Glutamatergic neuron (in vitro differentiated cells): ENCODE measurements at places on chromosomes 2 and 18.

GRCh38 chr2:192286093-192286701 is 91.5 kb upstream of the TMEFF2 start:
- DNase-seq = no peak

DNA sequence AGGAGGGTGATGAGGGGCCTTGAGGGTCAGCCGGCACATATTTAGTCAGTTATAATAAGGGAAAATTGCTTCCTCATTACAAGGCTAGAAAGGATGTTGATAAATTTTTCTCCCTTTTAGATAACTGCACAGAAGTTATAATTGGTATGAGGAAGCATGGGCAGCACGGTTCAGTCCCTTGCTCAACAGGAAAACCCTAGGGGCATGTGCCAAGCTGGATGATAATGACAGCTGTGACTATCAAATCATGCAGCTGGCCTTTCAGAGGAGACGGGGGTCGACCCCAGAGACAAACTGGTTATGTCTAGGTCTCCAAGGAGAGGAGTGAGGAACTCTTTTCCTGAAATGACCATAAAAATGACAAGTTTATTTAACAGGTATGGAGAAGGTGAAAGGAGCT is 448.1 kb upstream of the VRK2 start:
- DNase-seq = no peak

- no peak for DNase-seq
Observed at GRCh38 chr18:47898055-47898454, 32.4 kb downstream of the SMAD2 start.

DNA sequence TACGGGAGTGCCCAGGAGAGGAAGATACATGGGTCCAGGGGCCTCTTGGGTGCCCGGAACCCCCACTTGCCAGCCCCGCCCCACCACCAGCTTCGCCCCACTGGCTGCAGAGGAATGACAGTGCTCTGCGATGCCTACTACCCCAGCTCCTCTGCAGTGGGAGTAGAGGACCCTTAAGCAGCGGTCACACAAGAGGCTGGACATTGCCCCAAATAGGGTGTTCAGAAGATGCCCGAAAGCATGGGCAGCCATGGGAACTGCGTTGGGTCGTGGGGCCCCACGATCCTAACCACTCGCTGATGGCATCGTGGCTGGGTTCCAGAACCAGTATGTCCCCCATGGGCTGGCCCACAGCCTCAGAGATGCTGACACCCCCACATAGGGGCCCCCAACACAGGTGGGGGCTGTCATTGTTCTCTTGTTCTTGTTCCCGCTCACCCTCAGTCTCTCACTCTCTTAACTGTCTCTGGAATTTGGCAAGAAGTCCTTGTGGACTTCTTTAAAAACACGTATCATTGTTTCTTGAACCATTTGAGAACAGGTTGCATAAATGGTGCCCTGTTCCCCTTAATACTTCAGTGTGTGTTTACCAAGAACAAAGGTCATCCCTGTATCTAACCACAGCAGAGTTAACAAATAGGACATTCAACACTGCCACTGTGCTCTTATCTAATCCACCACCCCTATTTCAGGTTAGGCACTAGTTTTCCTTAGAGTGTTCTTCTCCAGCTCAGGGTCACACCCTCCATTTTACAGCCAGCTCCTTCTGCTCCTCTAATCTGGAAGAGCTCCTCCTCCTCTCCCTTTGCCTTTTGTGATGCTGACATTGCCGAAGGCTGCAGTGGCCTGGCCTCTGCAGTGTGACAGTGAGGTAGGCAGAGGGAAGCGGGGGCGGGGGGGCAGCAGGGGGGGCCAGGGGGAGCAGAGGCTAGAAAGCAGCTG is 76.3 kb downstream of the STPG4 start:
- no peak for DNase-seq

GRCh38 chr18:12032786-12033642 is 51.7 kb downstream of the IMPA2 start:
- no peak for DNase-seq

- DNase-seq = no peak
Observed at GRCh38 chr2:48230834-48231233, 299.1 kb upstream of the STON1 start.

DNA sequence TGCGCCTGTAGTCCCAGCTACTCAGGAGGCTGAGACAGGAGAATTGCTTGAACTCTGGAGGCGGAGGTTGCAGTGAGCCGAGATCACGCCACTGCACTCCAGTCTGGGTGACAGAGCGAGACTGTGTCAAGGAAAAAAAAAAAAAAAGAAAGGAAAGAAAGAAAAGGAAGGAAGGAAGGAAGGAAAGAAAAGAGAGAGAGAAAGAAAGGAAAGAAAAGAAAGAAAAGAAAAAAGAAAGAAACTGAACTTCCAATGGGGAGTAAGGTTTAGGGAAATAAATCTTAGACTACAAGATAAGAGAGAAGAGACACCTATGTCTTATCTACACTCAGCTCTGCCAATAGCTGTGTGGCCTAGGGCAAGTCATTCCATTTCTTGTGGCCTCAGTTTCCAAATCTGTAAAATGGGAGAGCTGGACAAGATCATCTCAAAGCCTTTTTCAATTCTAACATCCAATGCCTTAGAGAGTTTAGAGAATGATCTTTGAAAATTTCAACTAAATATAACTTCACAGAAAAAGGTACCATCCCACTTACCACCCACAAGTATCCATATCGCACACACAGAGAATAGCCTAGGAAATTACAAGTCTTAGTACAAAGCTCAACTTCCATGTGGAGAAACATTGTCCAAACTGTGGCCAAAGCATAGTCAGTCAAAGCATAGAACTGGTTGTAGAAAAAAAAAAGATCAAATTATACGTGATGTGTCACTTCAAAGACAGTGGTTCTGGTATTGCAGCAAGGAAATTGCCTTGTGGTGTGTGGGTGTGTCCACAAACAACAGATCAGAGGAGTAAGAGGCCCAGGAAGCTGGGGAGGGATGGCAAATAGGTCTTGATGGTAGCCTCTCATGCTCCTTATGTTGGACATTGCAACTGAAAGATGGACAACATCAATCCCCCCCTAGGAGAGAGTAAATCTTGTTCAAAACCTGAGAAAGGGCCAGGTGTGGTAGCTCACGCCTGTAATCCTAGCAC is 42.4 kb downstream of the SLC14A2 start:
- DNase-seq = no peak

GRCh38 chr18:13610555-13611141 is 115.7 kb downstream of the FAM210A start:
- no peak for DNase-seq

DNA sequence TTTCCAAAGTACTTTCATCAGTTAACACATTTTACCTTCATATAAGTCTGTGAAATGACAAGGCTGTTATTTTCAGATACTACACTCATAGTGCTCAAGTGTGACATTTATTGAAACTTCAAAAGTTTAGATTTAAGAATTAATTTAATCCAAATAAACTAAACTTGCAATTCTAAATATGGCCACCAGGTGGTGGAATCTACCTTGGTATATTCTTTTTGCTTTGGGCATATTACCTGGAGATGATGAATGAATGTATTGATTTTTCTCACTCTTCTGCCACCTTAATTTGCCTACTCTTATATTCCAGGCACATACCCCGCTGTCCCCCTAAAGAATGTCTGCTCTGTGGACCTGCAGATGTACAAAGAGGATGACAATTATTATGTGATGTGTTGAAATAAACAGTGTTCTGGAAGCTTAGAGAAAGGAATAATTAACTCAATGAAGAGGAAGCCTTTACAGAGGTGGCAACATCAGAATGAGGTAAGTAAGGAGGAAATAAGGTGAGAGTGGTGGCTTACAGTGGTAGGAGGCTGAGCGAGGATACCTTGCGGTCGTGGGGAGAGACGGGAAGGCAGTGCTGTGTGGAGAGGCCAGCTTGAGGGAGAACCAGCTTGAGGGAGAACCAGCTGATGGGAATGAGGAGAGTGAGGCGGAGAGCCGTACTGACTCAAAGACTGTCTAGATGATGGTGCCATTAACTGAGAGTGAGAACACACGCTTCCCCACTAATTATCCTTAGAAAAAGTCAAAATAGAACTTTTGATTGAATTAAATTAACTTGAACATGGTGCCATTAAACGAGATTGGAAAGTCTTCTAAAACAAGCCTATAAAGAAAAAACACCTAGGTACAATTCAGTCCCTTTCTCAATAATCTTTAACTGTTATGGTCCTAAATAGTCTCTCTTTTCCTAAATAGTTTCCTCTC is 179.5 kb downstream of the CELF4 start:
- DNase-seq = no peak

DNA sequence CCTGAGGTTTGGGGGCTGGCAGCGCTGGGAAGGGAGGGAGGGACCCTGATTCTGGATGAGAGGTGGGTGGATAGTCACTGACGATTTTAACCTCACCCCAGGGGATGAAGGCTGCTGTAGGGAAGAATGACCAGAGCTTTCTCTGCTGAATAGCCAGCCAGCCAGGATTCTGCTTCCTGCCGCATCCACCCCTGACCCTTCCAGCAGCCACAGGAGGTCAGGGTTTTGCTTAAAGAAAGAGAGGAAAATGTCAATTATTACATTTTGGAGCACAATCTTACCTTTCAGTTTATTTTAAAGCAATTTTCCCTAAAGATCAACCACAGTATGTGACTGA is 217.7 kb downstream of the GBX2 start:
- DNase-seq = no peak

- no peak for DNase-seq
Observed at GRCh38 chr18:58748899-58749595, 77.8 kb downstream of the MALT1 start.

DNA sequence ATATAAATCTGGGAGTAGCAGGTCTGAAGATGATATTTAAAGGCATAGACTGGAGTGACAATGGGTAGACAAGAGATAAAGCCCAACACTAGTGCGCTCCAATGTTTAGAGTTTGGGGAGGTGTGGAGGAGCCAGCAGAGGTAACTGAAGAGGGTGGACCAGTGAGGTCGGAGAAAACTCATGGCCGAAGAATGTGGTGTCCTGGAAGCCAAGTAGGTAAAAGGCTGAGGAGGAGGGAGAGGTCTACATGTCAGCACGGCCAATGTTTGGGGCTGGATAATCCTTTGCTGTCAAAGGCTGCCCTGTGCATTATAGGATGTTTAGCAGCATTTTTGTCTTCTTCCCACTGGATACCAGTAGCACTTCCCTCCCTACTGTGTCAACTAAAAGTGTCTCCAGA is 78.8 kb upstream of the KCNE4 start:
- no peak for DNase-seq

DNA sequence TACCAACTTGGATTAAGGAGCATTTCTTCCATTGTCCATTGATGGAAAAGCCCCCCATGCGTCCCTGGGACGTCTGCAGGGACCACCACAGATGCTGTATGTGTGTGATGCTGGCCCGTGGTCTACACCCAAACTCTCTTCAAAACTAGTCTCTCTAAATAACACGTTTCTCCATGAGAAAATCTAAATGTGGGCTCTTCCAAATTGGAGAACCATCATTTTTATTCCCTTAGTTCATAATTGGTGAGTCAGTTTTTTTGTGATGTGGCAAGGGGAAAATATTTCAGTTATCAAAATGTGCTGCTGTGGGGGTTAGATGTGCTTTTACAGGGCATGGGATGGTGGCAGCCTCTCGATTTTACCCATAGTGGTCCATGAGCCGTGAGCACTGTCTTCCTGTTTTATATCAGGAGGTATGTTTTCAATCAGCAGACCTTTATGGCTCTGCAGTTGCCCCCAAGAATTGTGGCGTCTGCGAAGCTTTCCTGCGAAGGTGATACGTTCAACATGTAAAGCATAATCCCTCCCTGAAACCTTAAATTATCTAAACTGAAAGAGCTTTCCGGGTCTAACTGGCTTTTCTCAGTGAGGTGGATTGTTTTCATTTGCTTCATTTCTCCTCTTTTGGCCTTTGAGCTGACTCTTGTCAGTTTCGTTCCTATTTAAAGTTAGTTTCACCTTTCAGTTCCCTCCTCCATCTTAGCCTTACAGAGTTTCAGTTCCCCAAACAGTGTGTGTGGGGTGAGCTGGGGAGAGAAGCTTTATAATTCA is 78.4 kb downstream of the SETBP1 start:
- DNase-seq = no peak

DNA sequence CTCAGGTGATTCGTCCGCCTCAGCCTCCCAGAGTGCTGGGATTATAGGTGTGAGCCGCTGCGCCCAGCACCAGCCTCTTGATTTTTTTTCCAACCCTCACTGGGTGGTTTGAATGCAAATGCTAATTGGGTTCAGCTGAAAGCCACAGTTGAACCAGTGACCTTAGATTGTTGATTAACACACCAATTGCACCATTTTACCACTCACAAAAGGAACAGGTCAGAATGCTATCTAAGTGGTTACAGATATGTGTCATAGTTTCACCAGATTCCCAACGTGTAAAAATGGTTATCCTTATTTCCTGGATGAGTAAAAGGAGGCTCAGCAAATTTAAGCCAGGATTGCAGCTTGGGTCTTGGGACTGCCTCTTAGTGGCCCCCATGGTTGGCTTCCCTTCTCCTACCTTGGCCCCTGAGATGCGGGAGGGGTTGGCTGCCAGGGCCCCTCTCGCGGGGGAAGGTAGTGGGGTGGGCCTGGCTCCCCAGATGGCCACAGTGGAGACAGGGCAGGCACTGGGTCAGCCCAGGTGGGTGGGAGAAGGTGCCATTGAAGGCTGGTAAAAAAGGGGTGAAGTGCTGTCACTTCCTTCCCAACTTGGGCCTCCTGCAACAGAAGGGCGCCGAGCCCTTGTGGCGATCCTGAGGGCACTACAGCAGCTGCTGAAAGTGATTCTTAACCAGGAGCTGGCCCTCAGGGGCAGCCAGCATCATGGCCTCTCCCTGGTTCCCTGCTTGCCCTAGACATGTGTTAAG is 164.9 kb upstream of the HAAO start:
- DNase-seq = no peak

DNA sequence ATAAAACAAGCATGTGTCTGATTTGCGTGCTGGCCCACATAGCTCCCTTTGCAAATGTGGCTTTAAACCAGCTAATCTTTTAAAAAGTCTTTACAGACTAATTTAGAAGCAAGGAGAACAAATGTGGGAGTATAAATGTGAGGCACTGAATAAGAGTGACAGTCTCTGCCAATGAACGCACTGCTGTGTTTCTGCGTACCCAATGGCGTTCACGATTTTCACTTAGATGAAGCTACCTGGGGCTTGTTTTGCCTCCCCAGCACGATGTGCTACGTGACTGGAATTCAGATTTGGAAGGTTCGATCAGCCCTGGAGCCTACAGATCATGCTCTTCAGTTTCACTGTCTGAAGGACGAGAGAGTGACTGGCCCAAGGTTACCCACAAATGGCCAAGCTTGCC is 10.8 kb upstream of the CRACDL start:
- DNase-seq = no peak

DNA sequence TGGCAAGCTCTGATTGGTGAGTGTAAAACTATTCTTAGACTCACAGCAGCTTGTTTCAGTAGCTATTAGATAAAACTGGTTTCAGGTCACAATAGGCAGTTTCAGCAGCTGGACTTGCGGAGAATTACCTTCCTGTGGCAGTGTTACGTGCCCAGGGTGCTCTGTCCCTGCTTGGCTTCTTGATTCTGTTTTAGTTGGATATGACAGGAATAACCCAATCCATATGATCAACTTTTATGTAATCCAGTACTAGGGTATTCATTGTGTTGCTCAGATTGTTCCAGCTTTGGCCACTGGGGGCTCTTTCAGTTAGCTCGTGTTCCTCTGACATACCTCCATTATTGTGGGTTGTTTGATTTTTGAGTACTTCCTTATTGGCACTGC is 43.1 kb downstream of the INPP4A start:
- peak; percentile 53 for DNase-seq

- DNase-seq = no peak
Observed at GRCh38 chr2:132256251-132256902, 94.6 kb upstream of the ANKRD30BL start.
